Mesenteric fat pad (tissue), 1 donor: ENCODE measurements at places on chromosomes 12 and 14. TPM values are rescaled to one million over a fixed set of nuclear protein-coding genes. Genes with fewer than 3 reads are reported as not detected.

UBE2N gene
- total RNA-seq = 90.4 TPM

GRCh38 chr12:50554651-50555050 lies 49.9 kb downstream of the DIP2B start:
- DNase-seq = no peak

DNA sequence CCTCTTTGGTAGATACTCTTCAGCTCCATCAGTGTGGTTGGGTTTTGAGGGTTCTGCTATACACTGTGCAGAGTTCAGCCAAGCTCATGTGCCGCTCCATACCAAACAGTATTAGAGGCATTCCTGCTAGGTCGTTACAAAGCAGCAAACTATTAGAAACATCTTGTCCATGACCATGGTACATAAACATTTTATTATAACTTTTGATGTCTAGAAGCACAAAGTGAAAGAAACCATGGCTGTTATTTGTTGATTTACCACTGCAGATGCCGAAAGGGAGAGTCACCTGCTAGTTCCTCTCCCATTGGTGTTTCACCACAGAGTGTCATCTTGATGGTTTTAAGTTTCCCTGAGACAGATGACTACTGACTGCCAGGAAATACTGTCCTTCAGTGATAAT lies 242.0 kb downstream of the ADAMTS20 start:
- no peak for DNase-seq

KRT85 gene
- total RNA-seq = not detected
